ENCODE measurements at places on chromosomes 11 and 22.

GRCh38 chr11:31870609-31871309 is 59.6 kb upstream of the PAX6 start:
- DNase-seq = no peak

GRCh38 chr11:477052-477715 is 27.1 kb downstream of the PTDSS2 start:
- DNase-seq = no peak

- no peak for DNase-seq
These were observed 6.2 kb downstream of the STIM1 start for GRCh38 chr11:3861683-3862082.

DNA sequence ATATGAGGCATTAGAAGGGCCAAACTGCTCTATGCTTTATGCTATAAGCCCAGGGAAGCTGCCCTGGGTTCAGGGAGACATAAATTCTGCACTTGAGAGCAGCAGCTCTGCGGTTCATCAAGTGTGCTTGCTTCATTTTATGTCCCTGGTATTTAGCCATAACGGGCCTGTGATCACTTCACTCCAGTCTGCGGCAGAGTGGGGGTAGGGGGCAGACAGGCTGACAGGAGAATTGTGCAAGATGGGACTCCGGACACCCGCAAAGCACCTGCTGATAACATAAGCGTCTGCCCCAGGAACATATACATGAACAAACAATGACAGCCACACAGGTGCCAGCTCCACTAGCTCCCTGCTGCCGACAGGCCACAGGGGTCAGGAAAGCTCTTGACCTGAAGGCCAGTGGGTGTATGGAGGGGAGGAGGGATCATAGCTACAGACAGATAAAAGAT is 56.1 kb downstream of the SMCO4 start:
- DNase-seq = no peak

GRCh38 chr11:65672982-65673381 is 10.3 kb upstream of the RELA start:
- no peak for DNase-seq

DNA sequence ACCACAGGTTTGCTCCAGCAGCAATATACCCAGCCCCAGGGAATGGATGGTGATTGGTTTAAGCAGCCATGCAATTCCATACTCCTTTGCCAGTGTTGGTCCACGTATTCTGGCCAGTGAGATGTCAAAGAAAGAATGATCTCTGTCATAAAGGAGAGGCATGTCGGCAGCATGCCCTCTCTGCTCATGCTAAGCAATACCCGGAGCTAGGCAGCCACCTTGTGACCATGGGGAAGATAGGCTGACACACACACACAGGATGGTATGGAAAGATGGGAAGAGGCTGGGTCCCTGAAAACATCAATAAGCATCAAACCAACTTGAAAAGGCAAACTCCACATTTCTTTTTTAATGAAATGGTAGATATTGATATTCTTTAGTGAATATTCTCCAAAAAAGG is 5.1 kb downstream of the ABCC8 start:
- no peak for DNase-seq

DNA sequence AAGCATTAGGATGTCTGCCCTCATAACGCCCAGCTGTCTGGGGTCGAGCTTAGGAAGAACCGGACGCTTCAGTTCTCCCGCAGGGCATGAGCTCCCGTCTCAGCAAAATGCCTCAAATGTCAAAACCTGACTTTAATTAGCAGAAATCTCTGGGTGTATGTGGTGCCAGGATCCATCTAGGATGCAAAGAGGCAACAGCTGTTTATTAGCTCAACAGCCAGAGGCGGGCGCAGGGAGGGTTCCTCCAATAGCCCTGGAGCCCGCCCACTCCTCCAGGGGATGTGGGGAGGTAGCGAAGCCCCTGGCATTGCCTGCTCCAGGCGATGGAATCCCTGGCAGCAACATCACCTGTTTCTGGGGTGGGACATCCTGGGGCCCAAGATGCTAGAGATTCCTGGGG is 39.4 kb upstream of the RTL6 start:
- no peak for DNase-seq

DNA sequence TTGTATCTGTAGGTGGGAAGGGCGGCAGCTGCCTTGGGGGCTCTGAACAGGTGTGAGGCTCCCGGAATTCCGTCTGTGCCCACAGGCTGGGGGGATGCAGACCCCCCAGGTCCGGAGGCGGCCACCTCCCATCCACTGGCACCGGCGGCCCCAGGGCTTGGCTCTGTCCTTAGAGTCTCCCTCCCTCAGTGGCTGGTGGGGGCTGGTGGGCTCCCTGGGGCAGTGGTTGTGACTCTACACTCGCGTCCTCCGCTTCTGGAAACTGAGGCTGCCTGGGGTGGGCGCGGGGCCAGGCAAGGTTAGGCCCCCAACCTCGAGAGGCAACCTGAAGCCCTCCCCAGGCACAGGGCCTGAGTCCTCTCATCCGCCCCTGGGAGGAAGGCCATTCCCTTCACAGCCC is 1305.4 kb downstream of the BRD1 start:
- no peak for DNase-seq

DNA sequence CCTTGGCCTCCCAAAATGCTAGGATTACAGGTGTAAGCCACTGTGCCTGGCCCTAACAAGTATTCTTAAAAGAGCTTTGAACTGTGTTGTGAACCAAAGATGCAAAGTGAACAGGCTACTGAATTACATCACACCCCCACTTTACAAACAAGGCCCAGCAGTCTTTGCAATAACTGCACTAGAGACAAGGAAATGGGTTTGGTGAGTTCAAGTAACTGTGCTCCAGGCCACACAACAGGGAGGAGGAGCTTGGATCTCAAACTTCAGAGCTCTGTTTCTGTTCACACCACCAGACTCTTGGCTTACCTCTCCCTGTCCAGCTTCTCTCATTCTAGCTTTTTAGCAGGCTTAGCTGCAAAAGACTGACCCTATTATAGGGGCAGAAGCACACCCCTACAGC is 30.4 kb upstream of the RASL10A start:
- DNase-seq = no peak

DNA sequence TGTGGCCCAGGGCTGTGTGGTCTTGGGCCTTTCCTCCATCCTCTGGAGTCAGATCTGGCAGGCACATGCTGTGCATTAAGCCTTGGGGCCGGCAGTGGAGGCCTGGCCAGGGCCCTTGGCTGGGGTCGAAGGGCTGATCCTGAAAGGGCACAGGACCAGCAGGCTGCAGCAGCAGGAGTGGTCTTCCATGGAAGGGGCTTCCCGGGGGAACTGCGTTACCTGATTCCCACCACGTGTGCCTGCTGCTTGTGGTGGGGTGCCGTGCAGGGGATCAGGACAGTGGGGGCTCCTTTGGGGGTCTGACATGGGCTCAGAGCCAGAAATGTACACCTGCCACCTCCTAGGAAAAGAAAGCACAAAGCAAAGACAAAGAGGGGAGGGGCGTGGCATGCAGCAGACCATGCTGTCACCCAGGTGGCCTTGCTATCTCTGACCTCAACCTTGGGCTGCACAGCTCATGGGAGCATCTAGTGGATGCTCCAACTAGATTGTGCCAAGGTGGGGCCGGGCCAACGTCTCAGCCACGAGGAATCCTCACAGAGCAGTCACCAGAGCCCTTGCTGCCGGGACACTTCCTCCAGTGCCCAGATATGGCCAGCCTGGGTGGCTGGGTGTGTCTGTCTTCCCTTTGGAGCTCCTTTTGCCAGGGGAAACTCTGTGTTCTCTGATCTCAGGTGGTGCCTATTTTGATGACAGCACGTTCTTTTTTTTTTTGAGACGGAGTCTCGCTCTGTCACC is 17.9 kb upstream of the YPEL1 start:
- DNase-seq = no peak

GRCh38 chr22:43152357-43153071 is 1.2 kb downstream of the TSPO start:
- peak; percentile 36 for DNase-seq

- DNase-seq = no peak
These were observed 53.6 kb downstream of the PDHX start for GRCh38 chr11:34970033-34970432.

- no peak for DNase-seq
These were observed 24.5 kb downstream of the ADM start for GRCh38 chr11:10329356-10329755.

DNA sequence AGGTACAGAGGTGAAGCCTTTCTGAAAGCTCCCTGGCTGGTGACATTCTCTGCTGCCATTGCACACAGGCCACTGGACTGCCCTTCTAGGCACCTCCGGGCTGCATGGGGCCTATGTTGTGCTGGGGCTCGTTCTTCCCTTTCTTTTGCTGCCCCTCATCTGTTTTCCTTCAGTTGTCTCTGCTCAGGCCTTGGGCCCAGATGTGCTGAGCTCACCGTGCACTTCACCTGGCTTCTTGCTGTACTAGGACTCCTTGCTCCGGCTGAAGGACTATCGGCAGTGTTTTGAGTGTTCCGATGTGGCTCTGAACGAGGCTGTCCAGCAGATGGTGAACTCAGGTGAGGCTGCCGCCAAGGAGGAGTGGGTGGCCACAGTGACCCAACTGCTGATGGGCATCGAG is 59.4 kb downstream of the CABIN1 start:
- no peak for DNase-seq

DNA sequence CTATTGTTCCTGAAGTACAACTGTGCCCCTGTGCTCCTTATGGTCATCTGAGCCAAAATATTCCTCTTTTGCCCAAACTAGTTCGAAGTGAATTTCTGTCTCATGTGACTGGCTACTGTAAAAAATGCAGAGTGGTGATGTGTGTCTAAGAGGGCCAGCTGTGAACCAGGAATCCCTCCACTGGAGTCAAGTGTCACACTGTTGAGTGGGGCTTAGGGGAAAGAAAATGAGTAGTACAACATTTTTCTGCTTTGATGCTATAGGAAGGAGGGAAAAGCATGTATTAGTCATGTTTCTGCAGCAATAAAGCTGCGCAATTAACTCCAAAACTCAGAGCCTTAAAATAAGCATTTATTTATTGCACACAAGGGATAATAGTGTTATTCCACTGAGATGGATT is 39.8 kb upstream of the HMGXB4 start:
- no peak for DNase-seq

DNA sequence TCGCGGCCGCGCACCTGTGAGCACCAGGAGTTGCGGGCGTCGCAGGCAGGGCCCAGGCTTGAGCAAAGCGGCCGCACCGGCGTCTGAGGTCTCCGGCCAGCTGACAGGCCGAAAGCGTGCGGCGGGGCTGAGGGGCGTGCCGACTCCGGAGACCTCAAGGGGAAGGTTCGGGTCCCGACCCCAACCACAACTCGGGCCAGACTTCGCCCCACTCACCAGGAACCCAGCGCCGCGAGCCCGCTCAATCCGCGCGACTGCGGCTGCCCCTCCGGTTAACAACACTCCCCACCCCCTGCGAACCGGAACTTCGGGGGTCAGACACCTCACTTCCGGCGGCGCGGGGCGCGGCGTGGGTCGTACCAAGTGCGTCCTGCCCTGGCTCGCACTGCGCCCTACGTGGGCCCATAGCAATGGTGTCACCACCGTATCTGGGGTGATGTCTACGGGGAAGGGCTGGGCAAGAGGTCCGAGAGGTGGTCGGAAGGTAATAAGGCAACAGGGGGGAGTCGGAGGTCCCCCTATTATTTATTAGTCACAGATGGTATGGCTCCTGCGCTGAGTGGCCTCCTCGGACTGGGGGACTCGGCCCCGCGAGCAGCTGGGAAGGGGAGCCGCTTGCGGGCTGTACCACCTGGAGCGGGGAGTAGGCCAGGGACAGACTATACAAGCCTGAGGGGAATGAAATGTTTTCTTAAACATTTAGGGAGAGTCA is at the start of gene SYVN1:
Gene SYVN1 (minus strand): TSS at position 280 of the 712 bp plus-strand sequence. CDS start 918 bp downstream, outside the sequence.
- peak; percentile 86 for DNase-seq

- no peak for DNase-seq
These were observed 102.0 kb downstream of the TBC1D22A start for GRCh38 chr22:46864314-46865051.

DNA sequence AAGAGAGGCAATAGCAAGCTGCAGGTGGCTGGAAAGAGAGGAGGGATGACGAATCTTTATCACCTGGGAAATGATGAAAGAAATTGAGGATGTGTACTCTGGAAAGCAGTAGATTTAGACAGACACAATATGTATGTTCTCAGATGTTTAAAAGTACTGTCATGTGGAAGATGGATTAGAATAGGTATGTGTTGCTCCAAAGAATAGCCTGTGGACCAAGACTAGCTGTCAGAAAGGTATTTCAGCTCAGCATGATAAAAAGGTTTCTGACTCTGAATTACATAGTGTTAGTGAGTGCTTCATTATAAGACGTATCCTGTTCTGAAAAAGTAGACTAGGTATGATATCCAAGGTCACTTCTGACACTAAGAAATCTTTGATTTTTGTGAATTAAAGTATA is 322.4 kb downstream of the CNTN5 start:
- no peak for DNase-seq

- peak; percentile 39 for DNase-seq
These were observed 11.9 kb upstream of the SH3BP1 start for GRCh38 chr22:37627545-37627944.

- DNase-seq = no peak
These were observed 2.0 kb upstream of the CDK2AP2 start for GRCh38 chr11:67510023-67510345.

GRCh38 chr11:110261195-110262071 is 35.0 kb downstream of the RDX start:
- DNase-seq = no peak

DNA sequence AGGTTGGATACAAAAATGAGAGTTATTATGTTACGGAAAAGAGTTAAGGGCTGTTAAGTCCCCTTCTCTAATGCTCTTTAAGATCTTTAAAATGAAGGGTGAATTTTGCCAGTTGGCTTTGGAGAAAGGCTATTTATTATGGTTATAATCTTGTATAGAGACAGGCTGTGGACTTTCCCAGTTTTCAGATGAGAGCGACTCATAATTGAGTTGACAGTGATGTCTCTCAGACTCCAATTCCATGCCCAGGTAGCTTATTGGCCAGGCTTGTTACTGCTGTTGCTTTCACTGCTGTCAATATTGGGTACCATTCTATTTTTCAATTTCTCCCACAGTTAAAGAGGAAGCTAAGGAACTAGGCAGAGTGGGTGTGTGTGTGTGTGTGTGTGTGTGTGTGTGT is 13.1 kb downstream of the ENDOD1 start:
- DNase-seq = no peak

- DNase-seq = no peak
These were observed 69.8 kb downstream of the TRIM29 start for GRCh38 chr11:120068114-120068573.

- no peak for DNase-seq
These were observed 7.7 kb downstream of the CARD10 start for GRCh38 chr22:37511395-37512104.

GRCh38 chr22:31651664-31652063 is 10.4 kb downstream of the PISD start:
- no peak for DNase-seq

DNA sequence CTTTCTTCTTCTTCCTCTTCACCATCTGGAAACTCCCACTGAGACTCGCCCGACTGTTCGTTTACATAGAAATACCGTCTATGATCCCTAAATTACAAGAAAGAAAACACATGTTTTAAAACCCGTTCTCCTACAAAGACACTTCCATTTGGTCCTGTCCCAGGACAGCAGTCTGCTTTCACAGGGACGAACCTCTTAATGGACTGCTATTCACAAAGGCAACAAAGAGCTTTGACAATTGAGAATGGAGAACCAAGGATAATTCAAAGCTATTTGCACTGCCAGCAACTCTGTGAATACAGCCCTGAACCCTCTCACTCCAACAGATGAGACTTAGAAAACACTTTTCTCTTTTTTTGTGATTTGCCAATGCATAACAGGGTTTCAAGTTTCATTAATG is 16.3 kb upstream of the AGBL2 start:
- DNase-seq = no peak

GRCh38 chr11:2943711-2944118 is 14.5 kb upstream of the PHLDA2 start:
- no peak for DNase-seq
